ENCODE measurements at places on chromosomes 1 and 21. TPM values are rescaled to one million over a fixed set of nuclear protein-coding genes. Genes with fewer than 3 reads are reported as not detected.

DNA sequence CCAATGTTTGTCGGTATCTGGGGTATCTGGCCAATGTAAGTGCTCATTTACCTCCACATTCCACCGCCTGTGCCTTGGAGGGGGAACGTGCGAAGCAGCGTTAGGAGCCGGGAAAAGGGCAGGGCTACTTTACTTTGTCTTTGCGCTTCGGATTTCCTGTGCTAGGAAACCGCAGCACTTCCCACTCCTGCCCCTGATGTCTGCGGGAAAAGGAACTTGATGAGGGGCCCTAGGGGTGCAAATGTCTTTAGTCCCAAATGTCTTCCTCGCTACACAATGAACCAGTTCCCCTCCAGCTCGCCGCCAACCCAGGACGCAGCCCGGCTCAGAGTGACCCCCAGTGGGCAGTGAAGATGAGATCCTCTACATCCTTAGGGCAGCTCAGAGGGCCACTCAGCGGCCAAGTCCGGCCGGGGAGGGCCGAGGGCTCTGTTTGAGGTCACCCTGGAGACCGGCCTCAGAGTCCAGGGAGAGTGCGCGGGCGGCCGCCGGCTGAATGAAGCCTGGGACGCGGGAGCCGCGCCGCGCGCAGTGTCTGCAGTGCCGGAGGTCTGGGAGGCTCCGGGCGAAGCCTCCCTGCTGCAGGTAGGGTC is at the start of gene DYNLT5:
Gene DYNLT5 (plus strand): TSS at position 460 of the 593 bp plus-strand sequence. CDS start 2,200 bp downstream, outside the sequence.
- peak; percentile 64 for DNase-seq

DNA sequence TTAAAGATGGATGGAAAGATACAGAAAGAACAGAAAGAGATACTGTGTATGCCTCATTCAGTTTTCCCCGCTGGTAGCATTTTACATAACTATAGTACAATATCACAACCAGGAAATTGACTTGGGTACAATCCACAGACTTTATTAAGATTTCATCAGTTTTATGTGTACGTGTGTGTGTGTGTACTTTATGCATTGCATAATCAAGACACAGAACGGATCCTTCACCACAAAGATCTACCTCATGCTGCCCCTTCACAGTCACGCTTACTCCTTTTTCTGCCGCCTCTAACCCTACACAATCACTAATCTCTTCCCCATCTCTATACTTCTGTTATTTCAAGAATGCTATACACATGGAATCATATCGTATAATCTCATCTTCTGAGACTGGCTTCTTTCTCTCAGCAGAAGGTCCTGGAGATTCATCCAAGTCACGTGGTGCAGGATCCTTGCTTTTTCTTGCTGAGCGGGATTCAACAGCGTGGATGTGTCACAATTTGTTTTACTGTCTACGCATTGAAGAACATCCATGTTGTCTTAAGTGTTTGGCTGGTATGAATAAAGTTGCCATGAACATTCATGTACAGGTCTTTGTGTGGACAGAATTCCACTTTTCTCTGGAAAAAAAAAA is 76.7 kb downstream of the SLC35F3 start:
- no peak for DNase-seq

DNA sequence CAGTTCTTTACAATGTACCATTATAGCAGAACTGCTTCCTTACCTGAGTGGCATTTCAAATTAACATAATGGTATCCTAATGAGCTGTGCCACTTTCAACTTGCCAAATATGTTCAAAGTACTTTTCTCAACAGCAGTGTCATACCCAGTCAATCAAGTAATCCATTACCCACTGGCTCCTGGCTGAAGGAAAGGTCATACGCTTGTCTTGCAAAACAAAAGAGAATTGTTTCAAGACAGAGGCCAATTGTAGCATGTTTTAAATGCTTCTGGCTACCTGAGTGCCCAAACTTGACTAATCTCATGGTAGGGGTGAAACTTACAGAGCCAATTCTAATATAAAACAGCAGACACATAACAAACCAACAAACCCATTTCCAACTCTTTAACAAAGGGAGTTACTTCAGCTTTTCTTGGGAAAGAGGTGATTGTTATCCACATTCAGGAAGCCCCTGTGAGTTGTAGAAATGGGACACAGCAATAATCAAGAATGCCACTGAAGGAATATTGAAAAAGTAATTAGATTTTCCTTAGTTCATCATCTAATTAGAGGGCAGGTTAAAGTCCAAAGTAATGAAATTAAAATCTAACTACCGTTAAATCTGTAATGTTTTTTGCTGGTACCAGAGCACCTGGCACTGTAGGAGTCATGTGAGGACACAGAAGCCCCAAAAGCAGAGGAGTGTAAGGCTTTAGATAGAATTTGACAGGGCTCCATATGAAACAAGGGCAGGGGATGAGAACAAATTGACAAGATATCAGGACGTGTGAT is 241.9 kb downstream of the RWDD3 start:
- DNase-seq, result no peak

DNA sequence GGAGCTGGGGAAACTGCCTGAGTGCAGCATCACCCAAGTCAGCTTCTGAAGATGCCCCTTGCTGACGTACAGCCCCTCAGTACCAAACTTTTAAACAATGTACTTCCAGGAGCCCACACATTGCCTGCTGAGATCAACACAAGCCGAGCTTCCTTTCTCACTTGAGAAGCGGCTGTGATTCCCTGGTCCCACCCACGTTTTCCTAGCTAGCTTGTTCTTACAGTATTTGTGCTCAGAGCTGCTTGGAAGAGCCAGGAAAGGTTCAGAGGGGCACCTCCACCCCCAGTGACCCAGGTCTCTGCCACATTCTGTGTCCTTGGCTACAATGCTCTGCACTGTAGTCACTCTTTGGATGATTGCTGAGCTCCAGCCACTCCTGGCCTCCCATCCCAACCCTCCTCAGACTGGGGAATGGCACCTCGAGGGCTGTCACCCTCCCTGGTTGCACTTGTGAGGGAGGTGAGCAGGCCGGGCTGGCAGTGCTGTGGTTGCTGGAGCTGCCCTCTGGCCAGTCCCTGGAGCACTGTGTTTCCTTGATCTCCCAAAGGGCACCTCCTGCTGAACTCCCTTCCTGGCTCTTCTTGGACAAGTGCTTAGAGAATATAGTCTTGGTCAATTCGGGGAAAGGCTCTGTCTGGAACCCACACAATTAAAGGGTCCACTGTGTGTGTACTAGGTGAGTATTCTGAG is 355.1 kb downstream of the AJAP1 start:
- no peak for DNase-seq

- DNase-seq, result no peak
Measured at GRCh38 chr21:42261829-42262200, 42.9 kb downstream of the ABCG1 start.

- no peak for DNase-seq
Measured at GRCh38 chr1:1033731-1034438, 14.0 kb downstream of the AGRN start.

GRCh38 chr1:150065184-150065871 is 2.2 kb upstream of the VPS45 start:
- no peak for DNase-seq

- DNase-seq, result peak; percentile 80
Measured at GRCh38 chr1:109482791-109483671, 674 bp upstream of the ATXN7L2 start.

GRCh38 chr21:44084496-44085241 is 22.5 kb upstream of the PWP2 start:
- peak; percentile 48 for DNase-seq

DNA sequence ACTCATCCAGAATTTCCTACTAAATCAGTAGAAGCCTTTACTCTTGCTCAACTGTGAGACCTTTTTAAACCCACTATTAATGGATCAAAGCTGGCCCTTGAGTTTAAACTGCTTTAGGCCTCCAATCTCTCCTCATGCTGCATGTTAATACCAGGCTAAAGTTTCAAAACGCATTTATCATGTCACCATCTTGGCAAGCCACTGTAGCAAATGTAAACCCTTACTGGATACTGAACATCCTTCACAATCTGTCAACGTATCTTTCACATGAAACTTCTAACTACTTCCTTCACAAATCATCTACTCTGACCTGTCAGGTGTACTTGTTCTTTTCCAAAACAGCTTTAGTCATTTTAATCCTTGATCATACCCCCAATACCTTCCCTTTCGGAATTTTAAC is 3.0 kb downstream of the PAXBP1 start:
- DNase-seq, result no peak

- no peak for DNase-seq
Measured at GRCh38 chr1:145980457-145980994, 15.9 kb downstream of the TXNIP start.

- DNase-seq, result no peak
Measured at GRCh38 chr1:101298663-101299062, 61.8 kb downstream of the S1PR1 start.

DNA sequence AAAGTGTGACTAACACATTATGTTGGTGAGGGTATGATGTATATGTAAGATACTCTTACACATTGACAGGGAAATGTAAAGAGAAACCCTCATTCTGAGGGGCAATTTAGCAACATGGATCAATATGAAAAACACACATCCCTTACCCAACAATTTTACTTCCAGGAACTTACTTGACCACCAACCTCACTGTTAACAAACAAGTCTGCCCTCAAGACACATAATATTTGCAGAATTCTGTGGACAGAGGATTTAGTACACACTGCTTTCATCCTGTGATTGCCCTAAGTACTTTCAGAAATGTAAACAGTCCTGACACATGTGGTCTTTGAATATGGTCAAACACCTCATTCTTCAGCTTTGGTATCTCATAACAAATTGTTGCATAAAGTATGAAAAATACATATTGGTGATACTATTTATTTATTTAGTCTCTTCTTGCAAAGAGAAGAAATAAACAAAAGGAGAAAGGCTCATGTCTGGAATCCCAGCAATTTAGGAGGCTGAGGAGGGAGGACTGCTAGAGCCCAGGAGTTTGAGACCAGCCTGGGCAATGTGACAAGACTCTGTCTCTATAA is 6.9 kb downstream of the USP48 start:
- DNase-seq, result no peak

DNA sequence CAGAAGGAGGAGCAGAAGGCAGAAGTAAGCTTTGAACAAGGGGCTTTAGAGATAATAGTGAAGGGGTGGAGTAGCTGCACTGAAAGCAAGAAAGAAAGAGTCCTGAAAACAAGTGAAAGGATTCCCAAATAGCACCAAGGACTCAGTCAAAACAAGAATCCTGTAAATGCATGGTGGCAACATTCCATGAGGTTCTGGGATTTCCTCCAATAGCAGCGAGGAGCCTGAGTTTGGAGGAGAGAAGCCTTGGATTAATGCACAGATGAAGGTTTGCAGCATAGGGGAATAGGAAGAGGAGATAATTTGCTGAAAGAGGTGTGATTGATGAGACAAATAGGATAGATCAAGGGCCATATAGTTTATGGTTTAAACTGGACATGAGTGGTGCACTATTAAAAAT is 10.9 kb downstream of the KRTAP22-2 start:
- DNase-seq, result no peak

DNA sequence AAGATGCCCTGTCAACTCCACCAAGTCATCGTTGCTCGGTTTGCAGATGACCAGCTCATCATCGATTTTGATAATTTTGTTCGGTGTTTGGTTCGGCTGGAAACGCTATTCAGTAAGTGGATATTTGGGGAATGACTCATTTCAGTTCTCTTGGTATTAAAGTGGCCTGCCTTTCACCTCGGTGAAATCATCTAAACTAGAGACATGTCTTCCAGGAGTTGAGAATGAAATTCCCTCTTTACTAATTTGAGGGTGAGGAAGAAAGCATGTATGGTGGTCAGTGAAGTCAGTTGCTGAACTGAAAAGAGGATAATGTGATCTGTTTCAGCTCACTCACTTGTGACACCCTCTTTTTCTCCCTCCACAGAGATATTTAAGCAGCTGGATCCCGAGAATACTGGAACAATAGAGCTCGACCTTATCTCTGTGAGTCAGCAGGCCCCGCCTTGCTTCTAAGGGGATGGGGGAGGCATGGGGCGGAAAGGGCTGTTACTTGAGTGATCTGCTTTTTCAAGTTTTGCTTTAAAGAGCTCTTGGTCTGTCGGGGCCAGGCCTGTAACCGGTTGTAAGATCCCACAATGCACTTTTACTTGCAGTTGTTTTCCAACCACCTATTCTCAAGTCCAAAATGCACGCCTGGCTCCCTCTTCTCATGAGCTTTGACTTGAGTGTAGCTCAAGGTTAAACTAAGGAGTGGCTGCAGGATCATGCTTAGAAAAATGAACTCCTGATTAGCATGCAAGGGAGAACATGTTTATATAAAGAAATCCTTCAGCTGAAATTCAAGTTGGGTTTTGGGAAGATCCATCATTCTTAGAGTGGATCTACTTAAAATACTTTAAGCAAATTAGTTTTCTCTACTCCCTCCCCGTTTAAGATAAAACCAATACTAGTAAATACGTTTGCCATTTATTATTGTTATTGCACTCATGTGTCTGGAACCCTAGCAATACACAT is 59.8 kb downstream of the CAPN2 start:
- DNase-seq, result peak; percentile 25

DNA sequence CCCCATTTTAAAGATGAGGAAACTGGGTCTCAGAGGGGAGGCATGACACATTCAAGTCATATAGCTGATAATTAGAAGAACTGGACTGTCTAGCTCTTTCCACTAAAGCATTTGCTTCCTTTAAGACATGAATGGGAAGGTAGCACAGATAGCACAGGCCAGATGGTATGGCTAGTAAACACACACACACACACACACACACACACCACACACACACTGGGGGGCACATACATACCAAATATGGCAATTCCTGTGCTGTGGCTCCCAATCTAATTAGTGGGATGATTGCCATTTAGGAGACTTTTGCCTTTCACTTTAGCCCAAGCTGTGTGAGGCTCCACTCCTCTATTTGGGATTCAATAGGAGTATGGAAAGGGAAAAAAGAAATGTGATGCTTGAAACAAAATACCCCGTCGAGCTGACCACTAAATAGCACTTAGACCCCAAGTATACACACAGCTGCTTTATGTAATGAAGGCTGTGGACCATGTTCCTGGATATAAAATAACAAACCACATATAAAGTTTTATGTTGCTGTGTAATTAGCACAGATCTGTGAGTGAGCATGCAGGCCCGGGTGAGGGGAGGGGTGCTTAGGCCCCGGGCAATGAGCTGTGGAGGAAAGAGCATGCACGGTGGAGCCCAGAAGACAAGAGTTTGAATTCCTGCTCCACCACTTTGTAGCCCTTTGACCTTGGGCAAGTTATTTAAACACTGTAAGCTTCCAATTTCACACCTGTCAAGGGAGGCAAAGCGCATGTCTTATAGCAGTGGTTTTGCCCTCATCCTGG is 6.8 kb upstream of the TRABD2B start:
- DNase-seq, result no peak

GRCh38 chr1:212607913-212608391 is 609 bp upstream of the ATF3 start:
- DNase-seq, result no peak

Gene PRRC2C
- 53.5 TPM for total RNA-seq

Gene KRTAP12-4
- not detected for total RNA-seq

Gene PPM1J
- total RNA-seq, result 1.4 TPM

Gene CLDN19
- not detected for total RNA-seq

Gene ABCG1
- total RNA-seq, result 19.3 TPM

Gene TNFRSF1B
- 15.5 TPM for total RNA-seq

Gene RIMS3
- total RNA-seq, result 6.1 TPM

Gene FAM78B
- 2.0 TPM for total RNA-seq

Gene LCE2B
- not detected for total RNA-seq

Gene HOOK1
- total RNA-seq, result under 0.01 TPM

Gene ZRANB2
- total RNA-seq, result 79.8 TPM

Gene PADI2
- total RNA-seq, result 0.36 TPM

Gene GREM2
- 9.9 TPM for total RNA-seq

Gene FAM163A
- 0.36 TPM for total RNA-seq

Gene DCDC2B
- total RNA-seq, result not detected

Gene CDK18
- 9.8 TPM for total RNA-seq

Gene CMPK1
- total RNA-seq, result 146 TPM

Gene LRRC42
- 19.9 TPM for total RNA-seq

Gene USP33
- total RNA-seq, result 47.5 TPM

Gene FNDC5
- 0.41 TPM for total RNA-seq

Gene LMX1A
- total RNA-seq, result 0.49 TPM

Gene RGS8
- not detected for total RNA-seq

Gene LCE1C
- not detected for total RNA-seq

Gene PHF13
- 19.4 TPM for total RNA-seq

Data from sigmoid colon (tissue), 7 donors.